Lower lobe of right lung (tissue), 2 donors: ENCODE measurements at places on chromosomes 13 and 19. TPM values are rescaled to one million over a fixed set of nuclear protein-coding genes. Genes with fewer than 3 reads are reported as not detected.

GNG7 gene
- 6.2 TPM for total RNA-seq

CA11 gene
- 7.8 TPM for total RNA-seq

ZNF560 gene
- 0.83 TPM for total RNA-seq

KCNN1 gene
- total RNA-seq = not detected

NANOS3 gene
- 0.68 TPM for total RNA-seq

CKM gene
- total RNA-seq = 0.24 TPM

ZNF222 gene
- 3.1 TPM for total RNA-seq

ZNF837 gene
- 1.2 TPM for total RNA-seq

CFAP97D2 gene
- 1.8 TPM for total RNA-seq

NAPA gene
- total RNA-seq = 115 TPM

HSPB6 gene
- 29.4 TPM for total RNA-seq

MEDAG gene
- 7.2 TPM for total RNA-seq

KIR3DL1 gene
- total RNA-seq = 0.71 TPM

DDX39A gene
- 59.3 TPM for total RNA-seq

FUT3 gene
- total RNA-seq = 11.3 TPM

FGF14 gene
- 5.0 TPM for total RNA-seq

RTBDN gene
- not detected for total RNA-seq

SPACA4 gene
- not detected for total RNA-seq

TMEM86B gene
- 4.8 TPM for total RNA-seq

NUCB1 gene
- total RNA-seq = 310 TPM

CPB2 gene
- total RNA-seq = 33.5 TPM

DENND1C gene
- 15.1 TPM for total RNA-seq

ATP5F1D gene
- 116 TPM for total RNA-seq

ZNF541 gene
- 0.89 TPM for total RNA-seq

ICAM5 gene
- total RNA-seq = 15.3 TPM

GGACT gene
- total RNA-seq = 3.4 TPM

IZUMO2 gene
- total RNA-seq = not detected

SWSAP1 gene
- total RNA-seq = 3.6 TPM

PALM gene
- total RNA-seq = 37.0 TPM

OLFM4 gene
- not detected for total RNA-seq

POGLUT2 gene
- 5.9 TPM for total RNA-seq
